ENCODE measurements at places on chromosomes 5 and 9.

GRCh38 chr5:68534956-68535520 is 319.5 kb downstream of the PIK3R1 start:
- DNase-seq: no peak

DNA sequence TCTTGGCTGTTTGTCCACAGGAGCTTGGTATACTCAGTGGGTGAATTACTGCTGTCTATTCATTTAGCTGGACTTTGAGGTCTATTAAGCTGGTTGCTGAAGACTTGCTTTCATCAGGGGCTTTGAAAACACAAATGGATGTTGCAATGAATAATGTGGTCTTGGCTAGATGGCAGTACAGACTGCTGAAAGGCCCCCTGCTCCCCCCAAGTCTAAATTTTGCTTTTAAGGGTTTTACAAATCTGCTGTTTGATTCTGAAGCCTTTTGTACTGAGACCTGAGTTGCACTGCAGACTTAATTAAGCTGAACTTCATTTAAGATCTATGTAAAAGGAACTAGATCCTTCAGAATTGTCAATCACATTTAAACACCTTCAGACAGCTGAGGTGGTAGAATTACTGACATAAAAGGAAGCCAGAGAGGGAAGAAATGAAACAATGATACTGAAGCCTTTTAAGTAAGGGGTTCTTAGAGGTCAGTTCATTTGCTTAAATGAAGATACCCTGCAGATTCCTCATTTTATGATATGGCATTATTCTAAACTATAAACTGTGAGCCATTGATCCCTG is 37.3 kb downstream of the KCTD16 start:
- DNase-seq: no peak

DNA sequence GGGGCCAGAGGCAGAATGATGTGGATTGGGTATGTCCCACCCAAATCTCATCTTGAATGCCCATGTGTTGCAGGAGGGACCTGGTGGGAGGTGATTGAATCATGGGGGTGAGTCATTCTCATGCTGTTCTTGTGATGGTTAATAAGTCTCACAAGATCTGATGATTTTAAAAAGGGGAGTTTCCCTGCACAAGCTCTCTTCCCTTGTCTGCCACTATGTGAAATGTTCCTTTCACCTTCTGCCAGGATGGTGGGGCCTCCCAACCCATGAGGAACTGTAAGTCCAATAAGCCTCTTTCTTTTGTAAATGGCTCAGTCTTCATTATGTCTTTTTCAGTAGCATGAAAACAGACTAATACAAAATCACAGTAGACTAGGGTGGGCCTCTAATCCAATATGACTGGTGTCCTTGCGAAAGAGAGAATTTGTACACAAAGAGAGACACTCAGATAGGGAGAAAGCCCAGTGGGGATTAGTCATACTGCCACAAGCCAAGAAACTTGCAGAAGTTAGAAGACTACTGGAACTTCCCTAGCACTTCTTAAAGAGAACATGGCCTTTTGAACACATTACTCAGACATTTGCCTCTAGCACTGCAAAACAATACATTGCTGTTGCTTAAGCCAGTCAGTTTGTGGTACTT is 68.4 kb downstream of the ANXA1 start:
- no peak for DNase-seq

DNA sequence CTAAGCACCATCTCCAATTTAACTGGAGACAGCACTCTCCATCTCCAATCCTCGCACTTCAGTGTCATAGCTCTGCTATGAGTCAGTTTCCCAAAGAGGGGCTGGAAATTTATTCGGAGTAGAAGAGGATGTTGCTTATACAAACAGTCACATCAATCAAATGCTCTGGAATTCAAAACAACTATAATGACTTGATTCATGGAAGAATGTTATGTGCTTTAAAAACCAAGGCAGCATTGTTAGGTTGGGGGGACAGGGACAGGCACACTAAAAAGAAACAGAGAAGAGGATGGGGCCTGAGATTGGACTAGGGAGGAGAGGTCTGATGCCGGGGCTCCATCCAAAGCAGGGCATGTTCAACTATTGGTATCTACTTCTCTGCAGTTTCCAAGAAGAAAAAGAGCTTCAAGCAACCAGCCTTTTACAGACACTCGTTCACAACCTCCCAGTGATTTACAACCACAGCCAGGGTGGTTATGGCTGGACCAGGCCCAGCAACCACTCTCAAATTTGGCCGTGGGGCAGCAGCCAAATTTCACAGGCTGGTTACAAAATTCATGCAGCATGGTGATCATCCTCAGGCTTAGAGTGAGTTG is 117.5 kb upstream of the ZNF366 start:
- peak; percentile 69 for DNase-seq

DNA sequence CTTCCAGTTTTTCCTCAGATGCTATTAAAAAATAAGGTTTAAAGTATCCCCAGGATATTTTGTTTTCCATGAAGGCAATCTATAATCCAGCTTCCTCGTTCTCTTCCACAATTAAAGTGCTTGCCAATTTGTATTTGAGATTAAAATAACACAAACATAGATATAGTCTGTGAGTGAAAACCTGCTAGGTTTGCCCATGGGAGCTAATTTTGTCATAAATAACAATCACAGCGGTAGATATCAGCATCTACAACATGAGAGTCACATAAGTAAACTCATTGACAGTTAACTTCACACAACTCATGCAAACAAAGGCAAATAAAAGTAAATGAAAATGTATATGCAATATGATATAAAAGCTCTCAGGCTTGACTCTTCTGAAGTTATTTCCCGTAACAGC is 29.2 kb upstream of the RASGRF2 start:
- DNase-seq: no peak

DNA sequence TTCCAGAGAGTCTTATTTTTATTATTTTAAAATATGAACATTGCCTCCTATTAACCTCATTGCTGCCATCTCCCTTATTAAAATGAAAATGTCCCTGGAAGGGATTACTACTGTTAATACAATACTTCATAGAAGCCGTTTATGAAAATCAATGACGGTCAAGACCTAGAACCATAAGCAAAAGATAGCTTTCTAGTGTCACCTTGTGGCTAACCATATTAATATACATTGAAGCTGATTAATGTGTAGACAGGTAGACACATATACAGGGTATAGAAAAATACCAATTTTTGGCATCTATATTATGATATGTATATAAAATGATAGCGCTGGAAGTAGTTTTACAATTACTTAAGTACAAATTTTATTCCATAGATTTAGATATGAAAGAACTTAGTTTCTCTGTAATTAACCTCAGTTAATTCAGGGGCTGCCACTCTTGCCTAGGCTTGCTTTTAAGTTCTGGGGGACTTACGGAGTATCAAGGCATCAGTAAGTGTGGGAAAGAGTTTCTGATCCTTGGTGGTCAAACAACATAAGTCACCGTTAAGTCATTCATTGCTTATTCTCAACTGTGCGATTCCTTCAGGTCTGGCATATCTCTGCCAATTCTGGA is 2.5 kb upstream of the YTHDC2 start:
- DNase-seq: no peak

DNA sequence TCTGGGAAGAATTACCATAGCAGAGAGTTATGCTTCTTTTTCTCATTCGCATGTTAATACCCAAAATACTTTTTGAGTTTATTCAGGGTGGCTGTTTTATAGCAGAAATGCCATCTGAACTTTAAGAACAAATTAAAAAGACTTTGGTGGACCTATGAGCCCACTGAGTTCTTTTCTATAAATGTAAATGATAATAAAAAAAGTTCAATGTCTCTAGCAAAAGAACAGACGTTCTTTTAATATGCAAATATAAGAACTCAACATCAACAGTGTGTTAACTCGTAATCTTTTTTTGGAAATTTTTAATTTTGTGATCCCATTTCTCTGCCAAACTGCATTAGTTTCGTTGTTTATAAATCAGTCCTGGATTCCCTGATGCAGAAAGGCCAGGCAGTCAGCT is 1283.0 kb upstream of the NUDT12 start:
- DNase-seq: no peak

- DNase-seq: no peak
Measured at GRCh38 chr5:172545291-172545801, 91.0 kb upstream of the SH3PXD2B start.
